NCI-H2107 (cell line): ENCODE measurements at places on chromosomes 12 and 14.

DNA sequence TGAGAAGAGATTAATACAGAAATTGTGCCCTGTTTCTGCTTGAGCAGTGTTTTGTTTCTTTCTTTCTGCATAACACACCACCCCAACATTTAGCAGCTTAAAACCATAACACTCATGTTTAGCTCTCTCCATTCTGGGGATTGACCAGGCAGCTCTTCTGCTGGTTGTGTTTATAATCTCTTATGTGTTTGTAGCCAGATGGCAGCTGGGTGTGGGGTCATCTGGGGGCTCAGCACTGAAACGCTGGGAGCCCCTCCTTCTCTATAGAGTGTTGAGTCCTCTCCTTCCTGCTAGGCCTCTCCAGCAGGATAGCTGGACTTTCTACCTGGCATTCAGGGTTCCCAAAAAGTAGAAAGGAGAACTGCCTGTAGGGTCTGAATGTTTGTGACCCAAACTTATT is 270.6 kb downstream of the TTC8 start:
- DNase-seq, result no peak

DNA sequence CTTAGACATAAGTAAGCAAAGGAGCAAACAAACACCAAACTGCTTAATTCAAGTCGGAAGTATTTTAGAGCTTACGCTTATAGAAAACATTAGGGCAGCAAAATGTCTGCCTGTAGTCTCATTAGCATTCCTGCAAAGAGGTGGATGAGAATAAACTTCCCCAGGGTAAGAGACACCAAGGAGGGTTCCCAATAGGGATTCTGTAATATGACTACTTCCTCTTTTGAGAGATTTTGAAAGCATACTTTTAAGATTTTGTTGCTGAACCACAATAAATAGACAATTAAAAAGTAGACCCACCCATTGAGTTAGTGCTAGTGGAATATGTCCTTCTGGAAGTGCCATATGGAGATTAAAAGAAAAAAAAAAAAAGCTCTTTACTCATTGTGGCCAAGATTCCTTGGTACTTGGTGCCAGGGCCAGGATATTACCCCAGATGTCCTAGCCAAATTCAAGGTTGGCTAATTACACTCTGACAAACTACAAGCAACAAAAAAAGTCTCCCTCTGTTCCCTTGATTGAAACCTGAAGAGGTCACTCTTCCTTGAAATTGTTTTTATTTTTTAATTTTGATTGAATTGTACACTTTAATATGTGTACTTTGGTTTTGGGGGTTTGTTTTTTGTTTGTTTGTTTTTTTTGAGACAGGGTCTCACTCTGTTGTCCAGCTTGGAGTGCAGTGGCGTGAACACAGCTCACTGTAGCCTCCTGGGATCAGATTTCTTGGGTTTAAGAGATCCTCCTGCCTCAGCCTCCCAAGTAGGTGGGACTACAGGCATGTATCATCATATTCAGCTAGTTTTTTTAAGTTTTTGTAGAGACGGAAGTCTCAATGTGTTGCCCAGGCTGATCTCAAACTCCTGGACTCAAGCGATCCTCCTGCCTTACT is 8.7 kb downstream of the CLIP1 start:
- no peak for DNase-seq

DNA sequence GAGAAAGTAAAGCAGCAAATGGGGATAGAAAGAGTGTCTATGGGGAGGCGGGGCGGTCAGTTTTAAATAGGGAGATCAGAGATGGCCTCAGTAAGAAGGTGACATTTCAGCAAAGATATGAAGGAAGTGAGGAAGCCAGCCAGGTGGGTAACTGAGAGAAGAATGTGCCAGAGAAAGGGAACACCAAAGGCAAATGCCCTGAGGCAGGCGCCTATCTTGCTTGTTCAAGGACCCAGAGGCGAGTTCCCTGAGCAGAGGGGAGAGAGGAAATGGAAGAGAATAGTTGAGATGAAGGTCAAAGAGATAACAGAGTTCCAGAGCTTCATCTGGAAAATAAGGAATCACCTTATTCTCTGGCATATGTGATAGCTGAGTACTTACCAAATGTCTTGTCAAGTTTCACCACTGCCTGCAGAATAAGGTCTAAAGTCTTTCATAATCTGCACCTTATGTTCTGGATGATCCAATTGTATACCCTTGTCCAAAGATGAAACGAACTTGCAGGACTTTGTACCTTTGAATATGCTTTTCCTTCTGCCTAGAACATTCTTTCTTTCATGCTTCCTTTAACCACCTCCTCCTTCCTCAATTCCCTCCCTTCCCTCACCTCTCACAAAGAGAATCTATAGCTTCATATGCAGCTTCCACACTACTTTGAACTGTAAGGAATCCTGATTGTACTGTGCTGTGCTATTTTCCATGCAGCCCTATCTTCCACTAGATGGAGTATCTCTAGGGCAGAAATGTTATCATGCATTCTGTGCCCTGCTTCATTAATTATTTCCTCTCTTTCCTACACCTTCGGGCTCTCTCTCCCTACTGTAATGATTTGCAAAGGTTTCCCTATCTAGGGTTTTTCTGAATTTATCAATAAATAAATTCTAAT is 38.5 kb downstream of the GNPTAB start:
- DNase-seq, result no peak

DNA sequence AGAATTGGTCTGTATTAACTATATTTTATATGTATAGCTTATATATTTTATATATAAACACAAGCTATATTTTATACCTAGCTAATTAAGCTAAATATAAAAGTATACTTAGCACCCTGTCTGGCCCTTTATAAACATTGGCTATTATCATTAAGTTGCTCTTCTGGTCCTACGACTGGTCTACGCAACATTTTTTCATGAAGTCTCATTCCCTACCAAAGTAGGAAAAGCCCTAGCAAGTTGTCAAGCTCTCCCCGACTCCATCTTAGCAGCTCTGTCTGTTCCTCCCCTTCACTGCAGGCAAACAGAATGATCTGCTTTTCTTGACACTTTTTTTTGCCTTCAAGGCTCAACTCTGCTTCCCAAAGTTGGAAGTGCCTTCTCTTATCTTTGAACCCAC is 36.7 kb upstream of the ELK3 start:
- DNase-seq, result no peak

GRCh38 chr14:32434180-32434579 is 105.1 kb downstream of the AKAP6 start:
- no peak for DNase-seq

GRCh38 chr12:6963791-6964413 is 6.6 kb downstream of the PHB2 start:
- no peak for DNase-seq

DNA sequence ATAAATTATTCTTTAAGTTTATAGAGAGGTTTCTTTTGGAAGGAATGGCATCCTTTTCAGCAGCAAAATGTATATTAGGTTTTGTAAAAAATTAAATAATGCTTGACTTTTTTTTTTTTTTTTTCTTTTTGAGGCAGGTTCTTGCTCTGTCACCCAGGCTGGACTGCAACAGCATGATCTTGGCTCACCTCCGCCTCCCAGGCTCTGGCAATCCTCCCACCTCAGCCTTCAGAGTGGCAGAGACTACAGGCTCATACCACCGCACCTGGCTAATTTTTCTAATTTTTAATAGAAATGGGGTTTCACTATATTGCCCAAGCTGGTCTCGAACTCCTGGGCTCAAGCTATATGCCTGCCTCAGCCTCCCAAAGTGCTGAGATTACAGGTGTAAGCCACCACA is 89.0 kb downstream of the FLRT2 start:
- no peak for DNase-seq

DNA sequence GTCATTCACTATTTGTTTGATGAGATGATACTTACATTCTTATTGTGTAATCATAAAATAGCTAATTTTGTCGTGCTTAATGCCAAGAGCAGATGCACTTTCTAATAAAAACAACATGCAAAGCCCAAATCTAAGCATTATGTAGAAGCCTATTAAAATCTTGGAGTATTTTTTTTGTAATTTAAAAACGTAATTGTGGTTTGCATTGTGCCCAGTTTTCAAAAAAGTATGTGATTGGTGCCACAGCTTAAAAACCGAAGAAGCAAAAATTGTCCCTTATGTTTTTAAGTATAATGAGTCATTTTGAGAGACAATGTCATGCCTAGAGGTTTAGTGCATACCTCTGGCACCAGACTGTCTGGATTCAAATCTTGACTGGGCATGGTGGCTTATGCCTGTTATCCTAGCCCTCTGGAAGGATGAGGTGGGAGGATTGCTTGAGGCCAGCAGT is 464.8 kb upstream of the RGS6 start:
- no peak for DNase-seq

DNA sequence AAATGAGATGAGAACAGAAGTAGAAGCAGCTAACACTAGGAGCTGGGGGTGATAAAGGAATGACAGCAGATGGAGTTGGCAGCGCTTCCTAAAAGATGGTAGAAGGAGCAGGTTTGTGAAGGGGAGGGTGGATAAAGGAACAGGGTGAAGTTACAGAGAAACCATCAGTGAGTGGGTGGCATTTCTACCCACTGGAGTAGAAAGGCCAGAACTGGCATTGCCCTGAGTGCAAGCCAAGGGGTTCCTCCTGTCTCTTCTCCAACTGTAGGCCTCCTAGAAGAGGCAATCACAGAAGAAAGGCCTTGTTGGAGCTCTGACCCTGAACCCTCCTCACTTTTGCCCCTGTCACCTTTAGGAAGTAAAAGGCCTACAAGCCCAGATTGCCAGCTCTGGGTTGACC is 2.2 kb downstream of the KRT18 start:
- DNase-seq, result no peak

DNA sequence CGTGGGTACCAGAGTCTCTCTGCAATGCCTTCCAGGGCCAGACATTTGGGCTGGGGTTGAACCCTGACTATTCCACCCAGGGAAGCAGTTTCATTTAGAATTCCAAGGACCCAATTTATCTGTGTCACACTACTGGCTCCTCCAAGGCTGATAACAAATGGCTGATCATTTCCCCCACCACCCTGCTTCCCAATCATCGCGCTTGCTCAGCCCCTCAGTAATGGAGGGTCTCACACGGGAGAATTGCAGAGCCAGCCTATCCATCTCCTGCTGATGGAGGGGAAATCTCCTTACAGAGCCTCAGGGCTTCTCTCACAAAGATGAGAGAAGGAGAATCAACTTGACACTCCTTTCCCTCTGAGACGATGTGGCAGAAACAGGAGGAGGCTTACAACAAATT is 78.4 kb upstream of the WSCD2 start:
- no peak for DNase-seq

DNA sequence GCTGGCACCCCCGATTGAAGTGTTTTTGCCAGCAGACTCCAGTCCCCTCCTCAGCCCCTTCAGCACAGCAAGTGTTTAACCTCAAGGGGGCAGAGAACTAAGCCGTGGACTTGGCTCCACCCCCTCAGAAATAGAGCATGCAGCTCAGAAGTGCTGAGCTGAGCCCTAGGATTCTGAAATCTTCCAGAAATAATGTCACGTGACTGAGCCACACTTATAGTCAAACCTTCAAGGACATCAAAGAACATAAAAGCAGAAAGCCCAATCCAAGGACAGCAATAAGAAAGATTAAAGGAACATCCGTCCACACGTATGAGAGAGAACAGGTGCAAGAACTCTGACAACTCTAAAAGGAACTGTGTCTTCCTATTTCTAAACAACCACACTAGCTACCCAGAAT is 317.7 kb upstream of the LRFN5 start:
- DNase-seq, result no peak

DNA sequence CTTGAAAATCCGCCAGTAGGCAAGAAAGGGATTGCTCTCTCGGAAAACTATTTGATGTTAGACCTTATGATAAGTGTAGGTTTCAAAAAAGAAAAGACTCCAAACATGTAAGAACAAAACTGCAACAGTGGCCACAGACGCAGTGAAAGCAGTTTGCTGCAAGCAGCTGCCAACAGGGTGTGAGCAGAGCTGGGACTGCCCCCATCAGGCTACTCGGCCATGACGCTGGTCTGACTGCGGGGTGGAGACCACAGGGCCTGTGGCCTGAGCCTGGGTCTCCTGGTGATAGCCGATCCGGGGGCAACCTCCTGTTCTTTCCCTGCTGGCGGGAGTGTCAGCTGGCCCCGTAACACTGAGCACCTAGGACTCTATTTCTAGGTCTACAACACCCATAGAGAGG is 63.2 kb downstream of the AMN start:
- no peak for DNase-seq

DNA sequence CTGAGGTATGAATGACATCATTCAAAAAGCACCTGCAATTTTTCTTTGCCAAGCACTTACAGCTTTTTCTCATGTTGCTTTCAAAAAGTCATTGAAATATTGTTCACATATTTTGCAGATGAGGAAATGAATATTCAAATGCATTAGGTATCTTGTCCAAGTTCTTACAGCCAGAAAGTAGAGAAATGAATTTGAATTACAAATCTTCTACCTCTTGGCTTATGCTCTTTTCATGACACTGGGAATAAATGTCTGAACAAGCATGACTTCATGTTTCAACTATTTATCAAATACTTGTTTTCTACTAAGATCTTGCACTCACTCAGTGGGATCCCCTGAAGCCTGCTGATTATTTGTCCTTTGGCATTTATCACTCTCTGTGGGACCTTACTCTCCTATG is 267.2 kb upstream of the BTG1 start:
- no peak for DNase-seq

DNA sequence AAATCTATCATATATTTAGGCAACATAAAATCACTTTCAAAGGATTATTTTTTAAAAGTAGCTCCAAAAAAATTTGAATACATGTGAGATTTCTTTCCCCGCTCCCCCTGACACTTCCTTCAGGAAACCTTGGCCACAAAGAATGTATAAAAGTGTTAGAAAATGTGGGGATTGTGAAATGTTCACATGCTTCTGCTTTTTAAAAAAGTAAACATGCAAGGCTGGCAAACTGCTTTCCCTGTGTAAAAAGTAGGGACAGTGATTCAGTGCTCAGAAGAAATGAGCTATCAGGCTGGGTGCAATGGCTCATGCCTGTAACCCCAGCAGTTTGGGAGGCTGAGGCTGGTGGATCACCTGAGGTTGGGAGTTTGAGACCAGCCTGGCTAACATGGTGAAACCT is 26.6 kb downstream of the MBIP start:
- DNase-seq, result no peak

- no peak for DNase-seq
Measured at GRCh38 chr12:43237238-43237879, 314.6 kb downstream of the ADAMTS20 start.

GRCh38 chr12:43969882-43970281 is 134.0 kb downstream of the TMEM117 start:
- DNase-seq, result no peak

- DNase-seq, result no peak
Measured at GRCh38 chr12:33438025-33438772, 1.4 kb downstream of the SYT10 start.

GRCh38 chr12:29547151-29547632 is 49.7 kb upstream of the OVCH1 start:
- DNase-seq, result no peak
